ENCODE measurements at places on chromosomes 7 and 10.
A peak's percentile ranks its signal among the peaks of the same experiment; 100 is the strongest.

GRCh38 chr7:143012001-143012400 is 14.9 kb downstream of the OR9A2 start:
- DNase-seq, result no peak

- DNase-seq, result no peak
Measured at GRCh38 chr10:53088961-53089360, 316.4 kb upstream of the MBL2 start.

- DNase-seq, result no peak
Measured at GRCh38 chr7:107505997-107506673, 36.3 kb downstream of the GPR22 start.

DNA sequence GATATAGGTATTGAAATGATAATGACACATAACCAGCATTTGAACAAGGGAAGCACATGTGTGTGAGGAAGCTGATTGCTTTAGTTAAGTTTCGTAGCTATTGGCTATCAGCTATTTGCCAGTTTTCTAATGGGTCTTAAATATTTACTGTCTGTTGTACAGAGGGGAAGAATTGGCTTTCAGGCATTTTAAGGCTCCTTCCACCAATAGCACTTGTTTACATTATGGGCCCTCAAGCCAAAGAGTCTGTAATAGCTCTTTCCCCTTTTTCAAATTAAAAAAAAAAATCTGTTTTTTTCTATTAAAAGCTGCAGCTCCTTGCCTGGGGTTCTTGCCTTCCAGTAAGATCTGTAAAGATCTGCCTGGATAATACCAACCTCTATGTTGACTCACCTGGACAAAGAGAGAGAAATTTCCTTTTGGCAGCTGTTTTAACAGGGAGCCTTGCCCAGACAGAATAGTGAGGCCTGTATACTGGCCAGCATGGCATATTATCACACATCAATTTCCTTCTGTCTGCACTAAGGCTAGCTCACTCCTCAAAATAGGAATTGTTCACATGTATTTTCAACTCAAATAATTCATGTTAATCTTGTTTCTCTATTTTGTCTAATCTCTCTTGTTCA is 104.7 kb upstream of the LRGUK start:
- no peak for DNase-seq

- no peak for DNase-seq
Measured at GRCh38 chr10:43202657-43203447, 64.0 kb downstream of the RASGEF1A start.

DNA sequence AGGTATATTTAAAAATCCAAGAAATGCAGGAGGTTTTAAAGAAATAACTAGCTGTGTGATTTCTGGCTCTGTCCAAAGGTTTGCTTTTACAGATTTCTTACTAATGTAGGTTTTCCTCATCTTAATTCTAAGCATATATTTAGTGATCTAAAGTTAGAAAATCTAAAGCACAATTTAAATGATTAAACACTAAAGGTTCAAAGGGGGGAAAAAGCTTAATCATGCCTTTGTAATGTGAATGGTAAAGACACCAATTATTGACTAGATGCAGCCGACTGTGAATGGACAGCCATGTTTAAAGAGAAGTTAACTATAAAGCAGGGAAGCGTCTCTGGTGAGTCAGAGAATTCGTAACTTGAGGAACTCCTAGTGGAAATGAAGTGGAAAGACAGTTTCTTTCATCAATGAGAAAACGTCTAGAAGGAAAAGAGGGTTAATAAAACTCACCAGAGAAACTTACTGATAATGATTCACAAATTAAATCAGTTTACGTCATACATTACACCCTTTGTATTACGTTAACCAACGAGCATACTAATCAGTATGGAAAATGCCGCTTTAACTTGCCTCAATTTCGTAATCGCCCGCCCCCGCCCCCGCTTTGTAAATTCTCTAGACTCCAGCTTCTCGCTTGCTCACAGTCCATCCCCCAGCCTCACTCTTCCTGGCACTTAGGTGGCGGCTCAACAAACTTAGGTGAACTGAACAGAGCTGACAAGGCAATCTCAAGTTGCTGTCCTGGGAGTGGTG is 1.1 kb upstream of the HBP1 start:
- DNase-seq, result peak; percentile 30

GRCh38 chr7:97215556-97215955 is 98.1 kb downstream of the SDHAF3 start:
- no peak for DNase-seq

- no peak for DNase-seq
Measured at GRCh38 chr7:46239846-46240245, 318.8 kb upstream of the IGFBP3 start.

- DNase-seq, result no peak
Measured at GRCh38 chr7:152617056-152617455, 58.9 kb downstream of the XRCC2 start.

DNA sequence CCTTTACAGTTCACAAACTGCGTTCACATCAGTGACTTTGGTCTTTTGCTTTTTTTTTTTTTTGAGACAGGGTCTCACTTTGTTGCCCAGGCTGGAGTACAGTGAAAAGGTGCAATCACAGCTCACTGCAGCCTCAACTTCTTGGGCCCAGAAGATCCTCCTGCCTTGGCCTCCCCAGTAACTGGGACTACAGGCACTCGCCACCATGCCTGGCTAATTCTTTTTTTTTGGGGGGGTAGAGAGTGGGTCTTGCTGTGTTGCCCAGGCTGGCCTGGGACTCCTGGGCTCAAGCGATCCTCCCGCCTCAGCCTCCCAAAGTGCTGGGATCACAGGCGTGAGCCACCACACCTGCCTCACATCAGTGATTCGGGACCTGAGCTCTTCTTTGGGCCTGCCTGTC is 35.7 kb upstream of the UNCX start:
- no peak for DNase-seq

GRCh38 chr10:60281792-60282353 is 107.8 kb downstream of the ANK3 start:
- DNase-seq, result no peak

DNA sequence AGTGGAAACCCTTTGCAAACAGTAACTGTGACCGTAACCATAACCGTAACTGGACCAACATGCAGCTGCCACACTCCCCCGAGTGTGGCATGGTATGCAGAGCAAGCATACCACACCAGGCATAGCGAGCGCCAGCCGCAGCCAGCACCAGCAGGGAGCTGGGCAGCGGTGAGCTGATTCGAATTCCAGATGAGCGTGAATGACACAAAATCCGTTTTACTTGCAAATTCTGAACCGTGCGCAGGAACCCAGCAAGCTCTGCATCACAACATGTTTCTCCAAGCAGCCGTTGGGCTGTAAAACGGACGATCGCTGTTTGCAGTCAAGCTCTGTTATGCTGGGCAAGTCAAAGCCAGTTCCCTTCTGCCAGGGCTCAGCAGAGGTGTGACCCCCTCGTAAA is 111.1 kb downstream of the OAT start:
- DNase-seq, result no peak

- DNase-seq, result no peak
Measured at GRCh38 chr10:9297580-9297979, 1243.1 kb downstream of the GATA3 start.

DNA sequence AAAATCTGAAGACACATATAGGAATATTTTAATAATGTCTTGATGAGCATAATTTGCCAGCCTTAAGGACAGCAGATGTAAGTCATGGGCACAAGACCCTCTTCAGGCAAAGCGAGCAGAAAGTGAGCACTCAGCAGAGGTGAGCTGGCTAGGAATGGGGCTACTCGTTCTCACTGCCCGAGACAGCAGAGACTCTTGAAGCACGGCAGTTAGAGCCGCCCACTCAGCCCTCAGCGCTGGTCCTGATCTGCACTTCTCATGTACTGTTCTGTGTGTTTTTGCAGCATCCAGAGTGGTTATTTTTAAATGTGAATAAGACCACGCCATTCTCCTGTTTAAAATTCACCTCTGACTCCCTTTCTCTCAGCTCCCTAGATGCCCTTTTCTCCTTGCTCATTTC is 65.3 kb downstream of the GFRA1 start:
- DNase-seq, result no peak

DNA sequence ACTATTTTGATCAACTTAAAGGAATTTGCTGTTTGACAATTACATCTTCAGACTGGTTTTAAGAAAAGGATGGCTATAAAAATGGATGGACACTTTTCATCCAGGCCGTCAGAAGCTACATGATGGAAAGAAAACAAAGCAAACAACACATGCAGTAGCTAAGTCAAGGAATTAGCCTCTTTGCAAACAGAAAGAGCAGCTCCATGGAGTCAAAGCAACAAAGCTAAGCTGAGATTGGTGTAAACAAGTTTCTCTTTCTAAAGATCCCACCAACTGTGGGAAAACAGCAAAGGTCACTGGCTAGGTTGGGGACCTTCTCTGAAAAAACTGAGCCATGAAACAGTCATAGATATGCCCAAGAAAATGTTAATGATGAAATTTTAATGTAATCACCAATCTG is 98.9 kb downstream of the RNF133 start:
- DNase-seq, result no peak

DNA sequence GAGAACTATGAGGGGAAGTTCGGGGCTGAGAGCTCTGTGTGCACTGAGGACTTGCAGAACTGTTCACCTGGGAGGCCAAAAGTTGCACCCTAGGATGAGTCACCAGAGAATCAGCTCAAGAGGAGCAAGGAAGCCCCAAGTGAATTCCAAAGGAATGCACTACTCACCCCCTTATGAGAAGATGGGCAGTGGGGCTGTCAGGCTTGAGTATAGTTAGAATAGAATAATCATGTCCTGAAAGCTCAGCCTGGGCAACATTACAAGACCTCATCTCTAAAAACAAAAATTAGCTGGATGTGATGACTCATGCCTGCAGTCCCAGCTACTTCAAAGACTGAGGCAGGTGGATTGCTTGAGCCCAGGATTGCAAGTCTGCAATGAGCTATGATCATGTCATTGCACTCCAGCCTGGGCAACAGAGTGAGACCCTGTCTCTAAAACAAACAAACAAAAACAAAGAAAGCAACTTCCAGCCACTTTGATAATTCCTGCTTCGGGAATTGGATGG is 30.0 kb downstream of the MAP3K8 start:
- no peak for DNase-seq

DNA sequence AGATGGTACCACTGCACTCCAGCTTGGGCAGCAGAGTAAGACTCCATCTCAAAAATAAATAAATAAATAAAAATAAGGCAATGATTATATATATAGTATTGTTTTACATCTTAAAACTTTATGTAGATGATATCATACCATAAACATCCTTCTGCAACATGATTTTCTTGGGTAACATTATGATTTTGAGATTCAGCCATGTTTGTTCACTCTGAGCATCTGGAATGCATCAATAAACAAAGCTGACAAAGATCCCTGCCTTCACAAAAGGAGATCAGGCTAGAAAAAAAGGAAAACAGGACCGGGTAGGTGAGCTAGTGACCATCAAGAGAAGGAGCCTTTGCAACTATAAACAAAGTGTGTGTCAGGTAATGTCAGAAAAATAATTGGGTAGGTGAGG is 31.9 kb upstream of the KAT6B start:
- no peak for DNase-seq

- peak; percentile 24 for DNase-seq
Measured at GRCh38 chr10:99328579-99329303, 415 bp upstream of the CNNM1 start.

GRCh38 chr10:48475943-48476278 is 129.0 kb downstream of the ARHGAP22 start:
- DNase-seq, result no peak

DNA sequence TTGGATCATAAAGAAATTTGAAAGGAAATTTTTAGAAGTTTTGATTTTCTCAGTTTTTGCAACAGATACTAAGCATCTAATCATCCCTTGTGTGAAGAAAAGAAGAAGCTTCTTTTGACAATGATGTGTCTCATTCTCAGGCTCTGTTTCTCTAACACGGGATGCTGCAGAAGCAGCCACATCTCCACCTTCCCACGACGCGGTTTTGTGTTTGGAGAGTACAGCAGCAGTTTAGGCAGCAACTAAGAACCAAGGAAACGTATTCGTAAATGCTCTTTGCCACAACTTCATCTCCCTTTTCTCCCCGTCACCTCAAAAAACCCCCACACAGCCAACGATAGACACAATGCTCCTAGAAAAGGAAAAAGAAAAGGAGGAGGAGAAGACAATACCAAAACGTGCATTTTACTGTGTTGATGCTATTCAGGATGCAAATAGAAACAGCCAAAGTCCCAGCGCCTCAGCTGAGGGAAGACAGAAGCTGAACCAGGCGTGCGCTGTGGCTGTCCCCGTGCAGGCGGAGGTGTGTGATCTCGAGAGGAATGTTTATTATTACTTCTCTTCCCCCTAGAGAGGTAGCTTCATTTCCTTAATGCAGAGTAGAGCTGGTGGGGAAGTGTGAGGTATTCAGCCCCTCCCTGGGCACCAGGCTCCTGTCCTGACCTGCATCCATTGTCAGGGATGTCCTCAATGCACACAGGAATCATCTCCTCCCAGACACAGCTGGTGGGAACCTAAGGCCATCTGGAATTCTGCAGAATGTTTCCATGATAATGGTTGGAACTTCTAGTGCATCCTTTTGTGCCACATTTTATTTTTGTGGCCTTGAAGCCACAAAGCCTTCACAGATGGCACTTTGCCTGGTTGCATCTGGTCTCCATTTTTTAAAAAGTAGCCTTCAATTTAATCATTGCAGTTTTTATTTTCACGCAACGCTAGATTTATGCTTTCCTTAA is 174.6 kb upstream of the KLF6 start:
- no peak for DNase-seq

DNA sequence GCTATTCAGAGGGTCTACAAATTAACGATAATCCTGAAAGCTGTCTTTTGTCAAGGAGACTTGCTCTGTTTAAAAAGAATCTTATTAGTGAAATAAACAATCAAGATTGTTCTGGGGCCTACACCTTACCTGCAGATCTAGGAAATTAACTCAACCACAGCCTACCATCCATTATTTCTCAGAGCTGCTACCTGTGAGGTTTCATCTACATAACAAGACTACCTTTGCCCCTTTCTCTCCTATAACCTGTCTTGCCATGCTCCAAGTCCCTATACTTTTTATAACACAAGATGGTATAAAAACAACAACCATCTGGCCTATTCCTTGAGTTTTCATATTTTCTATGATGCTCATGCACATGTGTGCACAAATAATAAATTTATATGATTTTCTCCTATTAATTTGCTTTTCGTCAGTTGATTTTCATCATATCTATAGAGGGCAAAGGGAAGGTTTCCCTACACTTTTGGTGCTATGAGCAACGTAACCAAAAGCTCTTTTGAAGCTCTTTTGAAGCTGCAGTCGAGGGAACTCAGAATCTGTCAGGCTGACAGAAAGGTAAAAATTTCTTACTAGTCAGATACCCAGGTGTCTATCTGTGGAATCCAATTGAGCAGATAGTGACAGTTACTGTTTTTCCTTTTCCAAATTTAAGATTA is 138.1 kb downstream of the CACNA2D1 start:
- no peak for DNase-seq

GRCh38 chr7:37277513-37277912 is 171.2 kb downstream of the ELMO1 start:
- no peak for DNase-seq

GRCh38 chr10:120431251-120431651 is 25.8 kb upstream of the PLPP4 start:
- peak; percentile 82 for DNase-seq

All from NCI-H446 treated with DMSO at 0.1 percent for 48 hours (cell line).